Fibroblast of villous mesenchyme (primary cell): ENCODE measurements at places on chromosomes 2 and 18. TPM values are rescaled to one million over a fixed set of nuclear protein-coding genes. Genes with fewer than 3 reads are reported as not detected.
A peak's percentile ranks its signal among the peaks of the same experiment; 100 is the strongest.

GRCh38 chr2:231393149-231394131, 2.1 kb upstream of the B3GNT7 start:
- DNase-seq = no peak

GRCh38 chr2:86249579-86250391, 50.5 kb downstream of the MRPL35 start:
- peak; percentile 56 for DNase-seq

GRCh38 chr2:147416099-147416498, 428.7 kb upstream of the ACVR2A start:
- DNase-seq = no peak

DNA sequence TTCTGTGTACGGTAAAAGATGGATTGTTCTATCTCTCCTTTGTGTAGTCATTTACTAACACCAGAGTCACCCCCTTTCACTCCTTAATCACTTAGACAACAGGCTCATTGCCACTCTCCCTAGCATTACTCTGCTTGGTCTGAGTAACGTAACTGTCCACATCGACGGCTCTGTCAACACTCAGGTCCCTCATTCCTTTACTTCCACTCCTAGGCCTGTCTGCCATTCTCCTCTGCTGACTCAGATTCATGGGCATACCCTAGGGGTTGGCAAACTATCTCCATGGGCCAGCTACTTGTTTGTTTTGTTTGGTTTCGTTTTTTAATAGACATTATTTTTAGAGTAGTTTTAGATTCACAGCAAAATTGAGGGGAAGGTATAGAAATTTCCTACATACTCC, 243.9 kb downstream of the NR4A2 start:
- DNase-seq = no peak

DNA sequence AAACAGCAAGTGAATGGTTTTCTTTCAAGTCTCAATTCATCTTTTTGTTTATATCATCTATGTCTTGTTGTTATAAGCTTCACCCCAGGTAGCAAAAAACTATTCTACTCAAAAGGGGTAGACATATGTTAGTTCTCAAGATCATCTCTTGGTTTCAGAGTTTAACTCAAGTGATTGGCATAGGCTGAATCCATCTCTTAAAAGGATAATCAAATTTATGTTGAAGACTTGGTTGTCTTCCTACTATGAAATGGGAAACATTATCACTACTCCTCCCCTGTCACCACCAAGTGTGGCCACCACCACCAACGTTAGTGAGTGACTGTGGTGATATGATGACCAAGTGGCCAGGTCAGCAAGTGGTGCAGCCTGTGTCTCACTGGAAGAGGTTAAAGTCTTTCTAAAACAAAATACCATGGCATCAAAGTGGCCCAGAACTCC, 1.5 kb downstream of the IL1B start:
- DNase-seq = no peak

DNA sequence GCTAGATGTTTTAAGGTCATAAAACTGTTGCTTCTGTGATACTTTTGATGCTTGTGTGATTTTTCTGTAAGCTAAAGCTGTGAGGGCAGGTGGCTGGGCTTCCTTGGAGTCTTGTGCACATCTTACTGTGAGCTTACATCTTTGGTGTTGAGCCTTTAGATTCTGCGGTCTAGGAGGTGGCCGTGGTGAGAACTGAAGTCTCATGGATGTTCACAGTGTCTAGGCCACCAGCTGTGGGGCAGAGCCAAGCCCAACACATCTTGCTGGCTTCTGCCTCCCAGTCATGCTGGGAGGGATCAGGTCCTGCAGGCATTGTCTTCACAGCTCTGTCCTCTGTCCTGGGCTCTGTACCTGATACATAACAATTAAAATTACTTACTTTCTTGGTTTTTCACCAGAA, 219.7 kb upstream of the HS6ST1 start:
- DNase-seq = no peak

DNA sequence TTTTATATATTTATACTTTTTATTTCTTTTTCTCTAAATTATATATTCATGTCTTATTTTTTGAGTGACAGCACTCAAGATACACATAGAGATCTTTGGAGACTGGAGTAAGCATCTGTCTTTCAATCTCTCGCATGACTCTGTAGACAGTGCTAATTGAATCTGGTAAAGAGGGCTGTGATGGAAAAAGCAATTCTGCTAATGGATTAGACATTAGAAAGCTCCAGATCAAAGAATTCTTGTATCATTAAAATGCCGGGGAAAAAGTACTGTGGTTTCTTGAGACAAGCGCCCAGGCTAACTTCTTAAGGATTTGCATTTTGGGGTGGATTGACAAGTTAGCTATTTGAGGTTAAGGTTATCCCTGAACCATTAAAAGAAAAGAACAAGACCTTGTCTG, 383.1 kb upstream of the TNP1 start:
- DNase-seq = no peak

DNA sequence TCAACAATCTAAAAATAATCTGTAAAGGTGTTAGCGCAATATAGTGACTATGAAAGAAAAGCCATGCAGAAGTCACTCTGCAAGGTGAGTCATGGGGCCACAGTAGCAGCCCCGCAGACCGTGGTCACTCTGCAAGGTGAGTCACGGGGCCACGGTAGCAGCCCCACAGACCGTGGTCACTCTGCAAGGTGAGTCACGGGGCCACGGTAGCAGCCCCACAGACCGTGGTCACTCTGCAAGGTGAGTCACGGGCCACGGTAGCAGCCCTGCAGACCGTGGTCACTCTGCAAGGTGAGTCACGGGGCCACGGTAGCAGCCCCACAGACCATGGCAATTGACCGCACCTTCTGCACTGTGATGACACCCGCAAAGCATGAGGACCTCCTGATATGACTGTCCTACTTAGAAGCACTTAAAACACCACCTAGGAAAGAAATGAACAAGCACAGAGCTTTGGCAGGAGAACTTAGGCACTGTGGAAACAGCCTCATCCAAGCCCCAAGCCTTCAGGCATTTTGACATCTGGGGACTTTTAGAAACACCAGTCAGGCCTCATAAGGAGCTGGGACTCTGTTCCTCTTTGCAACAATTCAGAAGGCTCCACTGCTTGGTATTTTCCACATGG, 70.1 kb downstream of the LDLRAD4 start:
- DNase-seq = no peak

GRCh38 chr2:69499242-69499641, 62.0 kb upstream of the NFU1 start:
- no peak for DNase-seq

DNA sequence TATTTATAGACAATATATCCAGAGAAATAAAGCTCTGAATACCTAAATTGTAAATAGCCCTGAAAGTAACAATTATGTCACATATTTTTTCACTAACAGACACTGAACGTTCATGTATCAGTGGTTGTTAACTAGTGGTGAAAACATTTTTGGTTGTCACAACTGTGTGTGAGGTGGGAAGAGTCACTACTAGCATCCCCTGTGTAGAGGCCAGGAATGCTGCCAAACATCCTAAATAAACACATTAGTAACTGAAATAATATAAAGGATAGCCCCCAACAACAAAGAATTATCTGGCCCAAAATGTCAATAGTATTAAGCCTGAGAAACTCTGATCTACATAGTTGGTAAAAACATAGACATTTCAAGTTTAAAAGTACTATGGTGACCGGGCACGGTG, 64.5 kb downstream of the ROCK1 start:
- no peak for DNase-seq

Gene GPR45
- total RNA-seq = not detected in 2 replicates

Gene CPO
- not detected in 2 replicates for total RNA-seq

Gene ALPI
- not detected in 2 replicates for total RNA-seq

Gene CCDC74A
- total RNA-seq = 4.7 and 9.7 TPM in 2 replicates

Gene POMC
- total RNA-seq = 0.32 TPM in 1 of 2 replicates, not detected in the other

Gene PCARE
- not detected in 2 replicates for total RNA-seq

Gene SH2D6
- 0.43 TPM in 1 of 2 replicates, not detected in the other for total RNA-seq

Gene TRPM8
- not detected in 2 replicates for total RNA-seq

Gene SOWAHC
- total RNA-seq = 9.3 and 10.8 TPM in 2 replicates
